Central memory CD8-positive, alpha-beta T cell (primary cell): ENCODE measurements at places on chromosomes 4 and X.

- no peak for DNase-seq
These were observed 67.1 kb upstream of the TRIM2 start for GRCh38 chr4:153137159-153137558.

- no peak for DNase-seq
These were observed 134.2 kb downstream of the PTTG2 start for GRCh38 chr4:38094419-38094818.

- no peak for DNase-seq
These were observed 78.6 kb upstream of the LDB2 start for GRCh38 chr4:16977081-16977480.

- DNase-seq = no peak
These were observed 128.9 kb upstream of the LIMCH1 start for GRCh38 chr4:41408859-41409593.

DNA sequence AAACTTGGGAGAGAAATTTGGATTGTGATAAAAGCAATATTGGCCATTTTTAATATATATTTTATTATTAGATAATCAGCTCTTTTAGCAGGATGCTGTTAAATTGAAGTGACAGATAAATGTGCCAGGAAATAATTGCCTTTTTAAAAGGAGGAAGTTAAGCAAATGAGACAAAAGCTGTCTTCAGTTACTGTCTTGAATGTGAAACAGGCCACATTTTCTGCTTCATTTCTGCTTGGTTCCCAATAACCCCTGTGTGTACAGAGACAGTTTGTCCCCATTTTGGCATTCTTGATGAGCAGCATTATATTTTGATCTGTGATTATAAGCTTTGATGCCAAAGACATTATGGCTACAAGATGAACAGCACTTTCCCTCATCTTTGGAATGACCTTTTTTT, 953 bp downstream of the EPGN start:
- no peak for DNase-seq

- no peak for DNase-seq
These were observed 17.0 kb downstream of the LAMP2 start for GRCh38 chrX:120452131-120452530.

DNA sequence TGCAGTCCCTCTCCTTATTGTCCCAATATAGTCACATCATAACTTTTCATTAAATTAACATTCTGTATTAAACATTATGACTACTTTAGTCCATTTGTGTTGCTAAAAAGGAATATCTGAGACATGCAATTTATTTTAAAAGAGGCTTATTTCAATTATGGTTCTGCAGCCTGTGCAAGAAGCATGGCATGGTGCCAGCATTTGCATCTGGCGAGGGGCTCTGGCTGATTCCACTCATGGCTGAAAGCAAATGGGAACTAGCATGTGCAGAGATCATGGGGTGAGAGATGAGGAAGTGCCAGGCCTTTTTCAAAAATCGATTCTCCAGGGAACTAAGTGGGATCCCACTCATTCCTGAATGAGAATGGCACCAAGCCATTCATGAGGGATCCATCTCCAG, 476.3 kb upstream of the RPS6KA3 start:
- DNase-seq = no peak

DNA sequence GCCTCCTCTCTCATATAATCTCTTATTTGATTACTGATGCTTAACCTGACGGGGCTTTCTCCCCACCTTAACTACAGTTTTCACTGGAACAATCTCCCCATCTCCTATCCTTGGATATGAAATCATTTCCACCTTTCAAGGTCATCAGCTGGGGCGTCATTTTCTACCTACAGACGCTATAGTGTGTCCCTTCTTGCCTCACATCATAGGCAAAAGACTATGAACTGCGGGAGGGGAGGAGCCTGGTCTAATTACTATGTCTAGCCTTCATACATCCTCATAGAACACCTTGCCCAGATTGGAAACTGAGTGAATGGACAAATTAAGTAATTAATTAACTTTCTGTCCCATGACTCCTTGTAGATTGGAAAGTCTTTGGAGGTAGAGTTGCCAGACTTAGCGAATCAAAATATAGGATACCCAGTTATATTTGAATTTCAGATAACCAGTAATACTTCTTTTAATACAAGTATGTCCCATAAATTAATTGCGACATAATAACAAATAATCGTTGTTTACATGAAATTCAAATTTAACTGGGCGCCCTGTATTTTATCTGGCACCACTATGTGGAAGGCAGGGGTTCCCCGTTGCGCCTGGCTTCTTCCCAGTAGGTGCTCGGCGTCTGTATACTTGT, 752 bp upstream of the ATP6AP2 start:
- DNase-seq = no peak
